ENCODE measurements at places on chromosomes 3 and 15.

- no peak for DNase-seq
Observed at GRCh38 chr15:51642696-51643095, 20.1 kb upstream of the DMXL2 start.

DNA sequence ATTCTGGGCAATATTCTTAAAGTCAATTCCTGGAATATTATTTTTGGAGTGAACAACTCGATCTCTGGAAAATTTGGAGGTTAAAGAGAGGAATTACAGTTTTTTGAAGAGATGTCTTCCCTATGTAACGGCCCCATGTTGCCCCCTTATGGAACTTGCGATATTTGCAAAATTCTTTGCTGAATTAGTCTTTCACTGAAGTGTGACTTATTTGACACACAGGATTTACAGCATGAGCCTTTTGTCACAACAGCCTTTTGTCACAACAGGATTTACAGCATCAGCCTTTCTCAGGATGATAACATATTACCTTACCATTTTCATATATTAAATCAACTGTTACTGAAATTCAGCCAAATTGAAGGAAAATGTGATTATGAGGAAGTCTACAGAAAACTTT lies 37.8 kb upstream of the SPTSSB start:
- no peak for DNase-seq

DNA sequence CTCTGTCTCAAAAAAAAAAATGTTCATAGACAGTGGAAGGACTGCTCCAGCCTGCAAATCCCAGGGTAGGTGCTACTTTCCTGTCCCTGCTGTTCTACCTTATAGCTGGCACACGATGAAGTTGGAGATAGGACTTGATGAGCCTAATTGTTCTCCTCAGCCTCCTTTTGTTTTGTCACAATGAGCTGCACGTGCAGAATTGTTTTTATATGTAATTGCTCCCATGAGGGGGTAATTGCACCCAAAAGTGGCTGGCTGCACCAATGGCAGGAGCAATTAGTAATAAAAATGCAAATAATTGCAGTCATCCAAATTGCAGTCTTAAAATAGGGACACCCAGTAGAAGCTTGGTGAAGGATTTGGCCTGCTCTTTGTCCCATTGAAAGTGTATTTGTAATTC lies 63.0 kb upstream of the PFN2 start:
- no peak for DNase-seq

- no peak for DNase-seq
Observed at GRCh38 chr3:54538346-54538745, 389.5 kb downstream of the LRTM1 start.

DNA sequence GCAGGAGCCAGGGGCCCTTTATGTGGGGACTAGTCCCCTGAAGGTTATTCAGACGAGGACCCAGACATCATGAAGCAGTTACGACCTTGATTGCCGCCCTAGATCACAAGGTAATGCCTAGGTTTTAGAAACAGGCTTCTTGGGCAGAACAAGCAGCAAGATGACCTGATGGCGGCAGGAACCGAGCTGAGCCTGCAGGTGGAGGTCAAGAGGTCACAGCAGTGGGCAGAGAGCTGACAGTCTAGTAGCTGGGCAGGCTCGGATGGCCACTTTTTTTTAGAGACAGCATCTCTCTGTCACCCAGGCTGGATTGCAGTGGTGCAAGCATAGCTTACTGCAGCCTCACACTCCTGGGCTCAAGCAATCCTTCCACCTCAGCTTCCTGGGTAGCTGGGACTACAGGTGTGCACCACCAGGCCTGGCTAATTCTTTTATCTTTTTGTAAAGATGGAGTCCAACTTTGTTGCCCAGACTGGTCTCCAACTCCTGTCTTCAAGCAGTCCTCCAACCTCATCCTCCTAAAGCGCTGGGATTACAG lies 83.5 kb upstream of the ABHD17C start:
- no peak for DNase-seq

DNA sequence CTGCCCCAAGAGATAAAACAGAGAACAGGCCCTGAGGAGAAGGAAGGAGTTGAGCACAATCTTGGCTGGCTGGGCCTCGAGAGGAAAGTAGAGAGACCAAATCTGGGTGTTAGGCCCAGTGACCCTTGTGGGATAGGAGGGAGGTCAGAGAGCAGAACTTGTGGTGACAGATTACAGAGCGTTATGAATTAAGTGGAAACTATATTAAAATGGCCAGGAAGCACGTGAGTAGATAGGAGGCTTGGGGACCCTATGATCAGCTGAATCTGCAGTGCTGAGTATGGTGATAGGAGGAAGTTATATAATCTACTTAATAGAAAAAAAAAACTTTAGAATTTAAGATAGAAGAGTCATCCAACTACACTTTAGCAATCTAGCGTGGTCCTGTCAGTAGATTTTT lies 30.0 kb downstream of the ST6GAL1 start:
- no peak for DNase-seq

DNA sequence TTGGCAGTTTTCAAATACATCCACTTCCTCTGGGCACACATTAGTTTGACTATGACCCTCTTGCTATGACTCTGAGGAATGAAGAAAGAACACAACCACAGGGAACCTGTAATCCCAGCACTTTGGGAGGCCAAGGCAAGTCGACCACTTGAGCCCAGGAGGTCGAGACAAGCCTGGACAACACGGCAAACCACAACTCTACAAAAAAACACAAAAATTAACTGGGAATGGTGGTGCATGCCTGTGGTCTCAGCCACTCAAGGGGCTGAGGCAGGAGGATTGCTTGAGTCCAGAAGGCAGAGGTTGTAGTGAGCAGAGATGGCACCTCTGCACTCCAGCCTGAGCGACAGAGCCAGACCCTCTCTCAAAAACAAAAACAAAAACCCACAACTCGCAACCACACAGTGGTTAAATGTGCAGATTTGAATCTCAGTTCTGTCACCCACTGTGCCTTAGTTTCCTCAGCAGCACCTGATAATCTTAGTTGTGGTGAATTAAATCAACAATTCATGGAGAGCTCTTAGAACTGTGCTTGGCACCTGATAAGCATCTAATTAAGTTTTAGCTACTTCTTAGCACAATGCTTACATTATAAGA lies 65.7 kb downstream of the MYLK start:
- no peak for DNase-seq

DNA sequence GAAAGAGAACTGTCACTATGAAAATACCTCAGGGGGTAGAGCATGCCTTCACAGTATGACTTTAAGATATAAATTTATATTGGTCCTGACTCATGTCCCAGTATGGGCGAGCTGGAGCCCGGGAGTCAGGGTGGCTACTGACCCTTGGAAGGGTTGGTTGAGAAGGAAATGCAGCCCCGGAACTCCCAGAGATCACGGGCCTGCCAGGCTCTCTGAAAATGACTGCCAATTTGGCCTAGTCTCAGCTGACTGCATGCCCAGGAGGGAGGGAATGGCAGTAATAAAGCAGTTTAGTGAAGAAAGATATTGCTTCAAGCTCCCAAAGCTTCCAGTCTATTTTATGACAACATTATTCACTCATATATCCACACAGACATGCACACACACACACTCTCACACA lies 299.0 kb downstream of the NR2F2 start:
- no peak for DNase-seq

GRCh38 chr3:107942244-107942643 lies 148.6 kb downstream of the CD47 start:
- no peak for DNase-seq

GRCh38 chr15:47027322-47027946 lies 689.9 kb upstream of the SEMA6D start:
- DNase-seq = no peak

- no peak for DNase-seq
Observed at GRCh38 chr3:126522363-126522788, 1.6 kb upstream of the CHST13 start.

DNA sequence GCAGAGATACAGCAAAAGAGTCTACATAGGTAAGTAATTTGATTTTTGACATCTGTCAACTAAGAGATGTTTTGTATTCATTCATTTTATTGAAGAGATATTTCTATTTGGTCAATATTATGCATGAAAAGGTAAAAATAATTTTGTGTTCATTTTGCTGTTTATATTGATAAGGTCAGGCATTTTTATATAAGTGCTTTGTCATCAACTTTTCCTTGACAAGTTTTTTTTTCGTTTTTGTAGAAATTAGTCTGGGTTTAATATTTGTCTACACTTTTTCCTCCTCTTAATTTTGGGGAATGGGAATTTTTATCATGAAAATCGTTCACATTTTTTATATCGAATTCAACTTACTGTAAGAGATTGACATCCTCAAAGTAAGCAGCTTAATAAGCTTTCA lies 67.7 kb downstream of the STT3B start:
- DNase-seq = no peak

- DNase-seq = no peak
Observed at GRCh38 chr15:43981576-43981975, 154.8 kb downstream of the WDR76 start.

DNA sequence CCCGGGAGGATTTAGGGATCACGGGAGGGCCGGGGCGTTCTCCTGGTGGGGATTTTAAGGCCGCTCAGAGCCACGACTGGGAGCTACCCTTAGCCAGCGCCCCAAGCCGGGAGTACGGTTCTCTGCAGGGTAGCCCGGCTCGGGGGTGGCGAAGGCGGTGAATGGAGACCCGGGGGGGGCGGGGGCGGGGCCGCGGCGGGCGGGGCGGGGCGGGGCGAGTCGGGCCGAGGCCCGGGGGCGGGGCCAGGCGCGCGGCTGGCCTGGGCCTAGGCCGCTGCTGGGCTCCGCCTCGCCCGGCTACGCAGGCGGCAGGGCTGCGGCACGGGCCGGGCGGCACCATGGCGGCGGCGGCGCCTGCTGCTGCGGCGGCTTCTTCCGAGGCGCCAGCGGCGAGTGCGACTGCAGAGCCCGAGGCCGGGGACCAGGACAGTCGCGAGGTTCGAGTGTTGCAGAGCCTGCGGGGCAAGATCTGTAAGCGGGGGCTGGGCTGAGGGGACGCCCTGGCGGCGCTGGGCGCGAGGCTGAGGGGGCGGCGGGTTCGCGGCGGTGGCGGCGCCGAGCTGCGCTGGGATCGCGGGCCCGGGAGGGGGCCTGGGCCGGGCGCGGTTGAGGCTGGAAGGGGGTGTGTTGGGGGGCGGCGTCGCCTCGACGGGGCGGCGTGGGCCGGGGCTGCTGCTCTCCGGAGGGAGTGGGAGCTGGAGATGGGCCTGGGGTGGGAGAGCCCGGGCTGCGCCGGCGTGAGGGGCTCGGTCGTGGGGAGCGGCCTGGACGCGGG lies at the start of gene RASA2:
RASA2 (plus strand) TSS at position 282 of the 775 bp plus-strand sequence; CDS start at position 339, 57 bp downstream.
- DNase-seq = no peak

- DNase-seq = no peak
Observed at GRCh38 chr3:168407381-168407780, 311.7 kb upstream of the GOLIM4 start.

GRCh38 chr3:194907811-194908210 lies 222.1 kb downstream of the FAM43A start:
- no peak for DNase-seq

DNA sequence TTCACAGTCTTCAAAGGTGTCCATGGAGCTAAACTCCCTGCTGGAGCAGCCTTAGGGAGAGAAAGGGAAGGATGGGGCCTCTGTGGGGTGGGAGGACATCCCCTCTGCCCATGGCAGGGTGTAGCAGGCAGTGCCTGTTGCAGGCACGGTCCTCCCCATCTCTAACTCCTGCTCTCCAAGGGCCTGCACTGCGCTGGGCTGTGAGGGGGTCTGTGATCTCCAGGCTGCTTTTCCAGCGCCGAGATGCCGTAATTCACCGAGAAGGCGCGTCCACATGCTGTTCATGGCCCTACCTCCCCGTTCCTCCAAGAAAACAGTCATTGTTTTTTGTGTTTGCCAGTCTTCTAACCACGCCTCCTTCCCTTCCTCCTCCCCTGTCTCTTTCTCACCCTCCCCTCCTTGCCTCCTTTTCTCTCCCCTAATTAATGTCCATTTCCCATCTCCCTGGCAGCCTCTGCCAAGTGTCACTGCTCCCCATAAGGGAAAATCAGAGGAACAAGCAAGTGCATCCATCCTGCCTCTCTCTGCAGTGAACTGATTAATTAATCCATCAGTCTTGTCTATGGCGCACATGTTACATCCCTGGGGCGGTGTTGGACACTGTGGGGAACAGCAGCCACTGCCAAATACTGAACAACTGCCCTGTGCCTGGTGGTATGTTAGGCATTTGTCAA lies 17.7 kb upstream of the LAMP3 start:
- no peak for DNase-seq

DNA sequence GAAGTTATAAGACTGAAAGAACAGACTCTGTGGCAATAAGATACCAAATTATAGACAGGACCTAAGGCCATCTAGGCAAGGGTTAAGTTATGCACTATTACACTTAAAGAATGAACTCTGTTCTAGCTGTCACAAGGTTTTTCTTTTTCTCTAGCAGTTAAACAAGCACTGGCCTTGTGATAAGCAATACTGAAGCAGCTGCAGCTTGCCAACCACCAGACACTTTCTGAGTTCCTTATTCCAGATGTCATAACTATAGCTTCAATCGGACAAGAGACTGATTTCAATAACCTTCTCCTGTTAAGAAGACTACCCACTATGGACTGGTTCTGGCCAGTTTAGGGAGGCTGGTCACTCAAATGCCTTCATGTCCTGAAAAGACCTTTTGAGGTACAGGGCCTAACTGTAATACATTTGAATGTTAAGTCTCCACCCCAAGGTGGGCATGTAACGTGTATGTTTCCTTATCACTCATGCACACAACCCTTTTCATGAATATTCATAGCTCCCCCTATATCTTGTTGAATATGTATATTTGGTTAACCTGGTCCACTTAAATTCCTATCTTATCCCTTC lies 85.8 kb downstream of the CFAP20DC start:
- no peak for DNase-seq

DNA sequence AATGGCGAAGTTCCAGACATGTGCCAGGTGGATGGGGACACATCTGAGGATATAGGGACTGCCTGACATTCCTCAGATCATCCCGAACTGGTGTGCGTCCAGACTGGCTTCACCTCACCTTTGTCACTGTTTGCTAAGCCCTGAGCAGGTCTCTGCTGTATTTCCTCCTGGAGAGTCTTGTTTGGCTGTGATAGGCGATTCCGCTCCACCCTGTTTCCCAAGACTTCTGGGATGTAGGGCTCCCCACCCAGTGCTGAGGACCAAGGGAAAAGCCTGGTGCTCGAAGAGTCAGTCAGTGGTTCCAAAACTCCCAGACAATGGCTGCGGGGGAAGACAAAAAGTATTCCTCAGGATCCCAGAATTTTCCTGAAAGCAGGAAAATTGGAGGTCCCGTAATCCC lies 11.1 kb upstream of the FURIN start:
- no peak for DNase-seq

DNA sequence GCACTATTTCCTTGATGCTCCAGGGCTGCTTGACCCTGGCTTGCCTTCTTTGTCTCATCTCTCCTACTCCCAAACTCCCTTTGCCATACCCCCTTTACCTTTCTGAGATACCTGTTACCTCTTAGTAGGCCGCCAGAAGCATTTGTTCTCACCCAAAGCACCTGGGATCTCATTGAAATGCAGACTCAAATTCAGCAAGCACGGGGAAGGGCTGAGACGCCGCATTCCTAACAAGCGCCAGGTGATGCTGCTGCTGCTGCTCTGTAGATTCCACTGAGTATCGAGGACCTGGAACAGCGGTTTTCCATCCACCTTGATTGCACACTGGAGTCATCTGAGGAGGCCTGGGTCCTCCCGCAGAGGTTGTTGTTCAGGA lies 91.8 kb downstream of the TMEM266 start:
- no peak for DNase-seq
